Activated CD8-positive, alpha-beta memory T cell treated with anti-CD3 and anti-CD28 coated beads, Interleukin-2, amount 10 ng/mL, durations not matched to agents 7 days and 5 days (primary cell): ENCODE measurements at places on chromosomes 16 and 17.

- H3K4me1 ChIP-seq, result peaks cover 10% of the 10 kb centered on the region
- H3K27ac ChIP-seq, result no peak overlapping the region
- no peak for DNase-seq
These were observed 392.9 kb downstream of the SLC39A11 start for GRCh38 chr17:72699545-72699944.

- peak overlapping the region; percentile 94 for H3K27ac ChIP-seq
- peaks cover 57% of the 10 kb centered on the region for H3K36me3 ChIP-seq
- peaks cover 65% of the 10 kb centered on the region for H3K4me1 ChIP-seq
- DNase-seq, result no peak
- no peaks in the 10 kb centered on the region for H3K27me3 ChIP-seq
- peak overlapping the region; percentile 98 for H3K4me3 ChIP-seq
These were observed 1.5 kb downstream of the TRIM25 start for GRCh38 chr17:56912105-56912999.

GRCh38 chr16:83268169-83268568 is 539.6 kb upstream of the HSBP1 start:
- no peak for DNase-seq
- H3K27me3 ChIP-seq, result no peaks in the 10 kb centered on the region

DNA sequence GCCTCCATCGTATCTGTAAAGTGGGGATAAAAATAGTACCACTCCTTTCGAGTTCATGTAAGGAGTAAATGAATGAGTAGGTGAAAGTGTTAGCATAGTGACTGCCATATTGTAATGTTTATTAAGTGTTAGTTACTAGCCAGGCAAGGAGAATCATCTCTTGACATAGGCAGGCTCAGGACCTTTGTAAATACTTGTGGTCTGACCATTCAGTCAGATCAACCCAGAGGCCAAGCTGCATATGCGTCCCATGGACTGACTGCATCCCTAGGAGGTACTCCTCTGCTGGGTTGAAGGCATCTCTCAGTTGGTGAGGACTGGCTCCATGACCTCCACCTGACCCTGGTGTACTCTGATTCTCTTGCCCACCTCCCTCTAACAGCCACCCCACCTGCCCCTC is 40.5 kb upstream of the CDRT4 start:
- H3K4me3 ChIP-seq, result no peak overlapping the region
- H3K27me3 ChIP-seq, result no peaks in the 10 kb centered on the region
- no peak overlapping the region for H3K27ac ChIP-seq
- H3K4me1 ChIP-seq, result peaks cover under 1% of the 10 kb centered on the region
- no peak for DNase-seq
- peaks cover 14% of the 10 kb centered on the region for H3K36me3 ChIP-seq

GRCh38 chr16:3112881-3113574 is 642 bp downstream of the ZNF205 start:
- peaks cover 19% of the 10 kb centered on the region for H3K27me3 ChIP-seq
- H3K4me3 ChIP-seq, result no peak overlapping the region
- H3K36me3 ChIP-seq, result no peaks in the 10 kb centered on the region
- H3K27ac ChIP-seq, result no peak overlapping the region
- DNase-seq, result no peak

DNA sequence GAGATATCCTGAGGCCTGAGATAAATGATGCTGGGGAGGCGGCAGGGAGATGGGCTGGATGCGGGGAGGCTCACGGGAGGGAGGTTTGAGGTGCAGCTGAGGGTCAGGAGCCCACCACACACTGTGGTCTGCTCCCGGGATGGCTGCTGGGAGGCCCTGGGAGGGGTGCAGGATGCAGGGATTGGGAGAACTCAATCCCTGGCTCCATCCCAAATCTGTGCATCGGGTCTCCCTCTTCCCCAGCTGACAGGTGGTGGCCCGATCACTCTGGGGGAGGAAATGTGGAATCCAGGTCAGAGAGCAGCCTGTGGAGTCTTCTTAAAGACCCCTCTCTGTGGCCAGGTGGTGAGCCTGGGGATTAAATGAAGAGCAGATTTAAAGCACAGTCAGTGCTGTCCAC is 12.0 kb downstream of the PHB1 start:
- no peaks in the 10 kb centered on the region for H3K27me3 ChIP-seq
- H3K36me3 ChIP-seq, result peaks cover 40% of the 10 kb centered on the region
- H3K4me3 ChIP-seq, result no peak overlapping the region
- peak overlapping the region; percentile 70 for H3K27ac ChIP-seq
- DNase-seq, result no peak
- H3K4me1 ChIP-seq, result peaks cover 38% of the 10 kb centered on the region

DNA sequence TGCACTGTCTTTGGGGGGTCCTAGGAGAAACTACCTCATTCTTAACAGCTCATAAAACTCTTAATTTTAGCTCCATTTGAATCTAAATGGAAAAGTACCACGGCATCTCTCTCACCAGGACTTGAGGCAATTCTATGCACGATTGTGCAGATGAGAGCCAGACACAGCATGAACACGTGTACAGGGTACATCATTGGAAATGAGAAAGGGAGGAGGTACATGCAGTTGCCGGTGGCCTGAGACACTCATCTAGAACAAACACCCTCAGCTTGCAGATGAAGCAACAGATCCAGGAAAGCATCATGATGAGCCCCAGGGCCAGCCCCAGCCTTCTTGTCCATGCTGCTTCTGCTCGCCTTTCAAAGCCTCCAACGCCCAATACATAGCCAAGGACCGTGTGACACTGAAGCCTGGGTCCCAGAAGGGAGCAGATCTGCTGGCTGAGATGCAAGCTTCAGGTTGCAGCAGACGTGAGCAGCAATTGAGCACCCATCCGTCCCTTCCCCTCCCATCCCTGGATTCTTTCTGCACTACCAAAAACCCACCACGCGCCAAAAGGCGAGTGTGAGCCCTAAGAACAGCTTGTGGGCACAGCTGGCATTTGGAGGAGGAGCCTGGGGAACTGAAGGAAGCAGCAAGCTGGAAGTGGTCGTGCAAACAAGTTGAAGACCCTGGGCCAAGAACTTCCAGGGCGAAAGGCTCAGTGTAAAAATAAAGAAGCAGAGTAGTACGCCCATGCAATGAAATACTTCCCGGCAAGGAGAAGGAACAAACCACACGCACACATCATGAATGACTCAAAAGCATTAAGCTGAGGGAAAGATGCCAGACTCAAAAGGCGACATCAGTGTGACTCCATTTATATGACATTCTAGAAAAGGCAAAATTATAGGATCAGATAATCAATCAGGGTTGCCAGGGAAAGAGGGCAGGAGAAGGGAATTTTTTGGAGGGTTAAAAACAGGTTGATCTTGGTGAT is 7.3 kb upstream of the RCVRN start:
- no peaks in the 10 kb centered on the region for H3K27me3 ChIP-seq
- no peaks in the 10 kb centered on the region for H3K4me1 ChIP-seq
- H3K36me3 ChIP-seq, result no peaks in the 10 kb centered on the region
- no peak overlapping the region for H3K27ac ChIP-seq

DNA sequence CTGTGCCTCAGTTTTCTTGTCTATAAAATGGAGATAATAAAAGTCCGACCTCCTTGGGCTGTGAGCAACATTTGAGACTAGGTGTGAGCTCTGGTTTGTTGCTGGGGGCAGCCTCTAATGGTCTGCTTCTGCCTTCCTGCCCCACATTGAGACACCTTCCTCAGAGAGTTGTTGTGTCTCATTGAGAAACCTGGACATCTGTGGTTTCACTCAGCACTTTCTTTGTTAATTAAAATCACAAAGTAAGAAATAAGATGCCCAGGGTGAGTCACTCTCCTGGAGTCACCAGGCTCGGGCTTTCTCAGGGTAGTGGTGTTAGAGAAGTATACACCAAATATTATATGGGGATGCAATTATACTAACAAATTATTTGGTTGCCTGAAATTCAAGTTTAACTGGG is 389.2 kb upstream of the SALL1 start:
- H3K27me3 ChIP-seq, result no peaks in the 10 kb centered on the region
- H3K4me1 ChIP-seq, result no peaks in the 10 kb centered on the region
- no peak overlapping the region for H3K4me3 ChIP-seq
- H3K27ac ChIP-seq, result no peak overlapping the region

DNA sequence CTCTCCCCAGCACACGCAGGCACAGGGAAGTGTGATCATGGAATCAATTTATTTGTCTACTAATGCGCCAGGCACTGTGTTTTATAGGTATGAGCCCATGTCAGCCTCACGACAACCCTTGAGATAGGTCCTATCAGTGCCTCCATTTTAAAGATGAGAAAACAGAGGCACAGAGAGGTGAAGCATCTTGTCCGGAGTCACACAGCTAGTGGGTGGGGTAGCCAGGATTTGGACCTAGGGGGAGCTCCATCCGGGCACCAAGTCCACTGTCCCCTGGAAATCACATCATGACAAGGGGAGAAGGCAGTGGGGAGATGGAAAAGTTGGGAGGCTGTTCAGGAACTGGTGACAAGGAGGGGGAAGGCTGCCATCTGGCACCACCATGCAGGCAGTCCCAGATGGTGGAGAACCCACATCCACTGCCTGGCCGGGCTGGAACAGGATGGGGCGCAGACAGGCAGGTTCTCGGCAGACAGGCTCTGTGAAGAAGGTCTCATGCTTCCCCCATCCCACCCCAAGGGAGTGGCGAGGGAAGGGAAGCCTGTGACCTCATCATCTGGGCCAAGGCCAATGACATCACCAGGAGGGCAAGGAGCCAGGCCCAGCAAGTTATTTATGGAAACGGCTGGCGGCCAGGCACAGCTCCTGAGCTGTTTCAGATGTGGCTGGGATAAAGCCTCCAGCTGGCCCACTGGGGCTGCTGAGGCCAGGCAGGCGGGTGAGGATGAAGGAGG is 126.0 kb upstream of the SDK2 start:
- H3K27me3 ChIP-seq, result no peaks in the 10 kb centered on the region
- DNase-seq, result no peak
- no peaks in the 10 kb centered on the region for H3K4me1 ChIP-seq
- no peak overlapping the region for H3K4me3 ChIP-seq
- H3K27ac ChIP-seq, result no peak overlapping the region

DNA sequence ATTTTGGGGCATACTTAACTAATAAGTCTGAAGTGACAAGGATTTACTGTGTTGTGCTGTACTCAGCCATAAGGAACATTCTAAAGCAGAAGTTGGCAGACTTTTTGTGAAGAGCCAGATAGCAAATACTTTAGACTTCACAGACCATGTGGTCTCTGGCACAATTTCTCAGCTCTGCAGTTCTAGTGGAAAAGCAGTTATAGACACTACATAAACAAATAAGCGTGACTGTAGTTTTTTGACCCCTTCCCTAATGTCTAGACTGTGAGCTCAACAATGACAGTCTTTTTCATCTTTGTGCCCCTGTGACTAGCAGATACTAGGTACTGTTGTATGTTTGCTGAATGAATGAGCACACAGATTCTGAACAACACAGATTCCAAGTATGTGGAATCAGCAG is 4.9 kb downstream of the RPAIN start:
- H3K36me3 ChIP-seq, result peaks cover 48% of the 10 kb centered on the region
- peaks cover 26% of the 10 kb centered on the region for H3K4me1 ChIP-seq
- H3K4me3 ChIP-seq, result no peak overlapping the region
- H3K27me3 ChIP-seq, result no peaks in the 10 kb centered on the region
- no peak for DNase-seq

DNA sequence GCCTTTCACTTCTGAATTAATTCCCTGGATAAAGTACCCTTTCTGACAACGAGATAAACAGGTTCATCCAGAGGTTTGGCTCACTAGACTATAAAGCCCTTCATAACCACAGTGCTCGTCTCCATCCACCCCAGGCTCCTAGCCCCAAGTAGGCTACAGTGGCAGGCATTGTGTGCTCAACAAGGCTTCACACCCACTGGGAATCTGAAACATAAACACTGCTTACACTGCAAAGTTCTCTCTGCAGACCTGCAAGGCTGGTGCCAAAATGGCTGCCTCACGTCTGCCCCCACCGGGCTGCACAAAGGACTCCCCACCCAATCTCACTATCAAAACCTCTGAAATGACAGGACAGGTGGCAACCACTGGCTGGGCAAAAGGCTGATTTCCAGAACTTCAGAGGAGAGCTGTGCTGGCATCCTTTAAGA is 5.1 kb upstream of the HLF start:
- H3K4me3 ChIP-seq, result no peak overlapping the region
- no peaks in the 10 kb centered on the region for H3K36me3 ChIP-seq
- no peak overlapping the region for H3K27ac ChIP-seq

DNA sequence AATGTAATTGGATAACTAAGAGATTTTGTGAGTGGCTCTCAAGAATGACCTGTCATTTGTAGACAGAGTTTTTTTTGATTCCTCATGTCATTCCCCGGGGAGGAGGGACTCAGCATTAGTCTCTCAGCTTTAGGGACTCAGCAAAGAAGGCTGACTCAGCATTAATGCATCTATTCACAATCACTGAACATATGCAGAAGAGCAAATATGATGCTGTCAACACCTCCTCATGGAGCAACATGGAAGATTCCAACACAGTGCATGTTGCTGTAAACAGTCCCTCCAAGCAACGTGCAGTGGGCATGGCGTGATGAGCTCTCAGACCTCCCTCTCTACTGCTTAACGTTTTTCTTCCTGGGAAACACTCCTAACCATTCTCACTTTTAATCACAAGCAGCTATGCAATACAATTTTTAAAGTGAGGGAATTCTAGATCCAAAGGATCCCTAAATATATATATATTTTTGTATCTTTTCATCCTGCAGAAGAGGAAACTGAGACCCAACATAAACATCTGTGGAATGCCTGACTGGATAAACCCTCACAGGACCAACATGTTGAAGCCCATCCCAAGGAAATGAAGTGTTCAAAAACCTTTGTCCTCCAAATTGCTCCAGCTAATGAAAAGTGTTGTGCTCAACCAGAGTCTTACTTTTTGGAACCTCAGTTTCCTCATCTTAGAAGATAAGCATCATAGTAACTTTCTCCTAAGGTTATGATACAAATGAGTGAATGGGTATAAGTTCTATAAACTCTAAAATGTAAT is 38.9 kb downstream of the TMEM100 start:
- no peak overlapping the region for H3K4me3 ChIP-seq
- no peak for DNase-seq
- H3K36me3 ChIP-seq, result no peaks in the 10 kb centered on the region
- H3K4me1 ChIP-seq, result no peaks in the 10 kb centered on the region

DNA sequence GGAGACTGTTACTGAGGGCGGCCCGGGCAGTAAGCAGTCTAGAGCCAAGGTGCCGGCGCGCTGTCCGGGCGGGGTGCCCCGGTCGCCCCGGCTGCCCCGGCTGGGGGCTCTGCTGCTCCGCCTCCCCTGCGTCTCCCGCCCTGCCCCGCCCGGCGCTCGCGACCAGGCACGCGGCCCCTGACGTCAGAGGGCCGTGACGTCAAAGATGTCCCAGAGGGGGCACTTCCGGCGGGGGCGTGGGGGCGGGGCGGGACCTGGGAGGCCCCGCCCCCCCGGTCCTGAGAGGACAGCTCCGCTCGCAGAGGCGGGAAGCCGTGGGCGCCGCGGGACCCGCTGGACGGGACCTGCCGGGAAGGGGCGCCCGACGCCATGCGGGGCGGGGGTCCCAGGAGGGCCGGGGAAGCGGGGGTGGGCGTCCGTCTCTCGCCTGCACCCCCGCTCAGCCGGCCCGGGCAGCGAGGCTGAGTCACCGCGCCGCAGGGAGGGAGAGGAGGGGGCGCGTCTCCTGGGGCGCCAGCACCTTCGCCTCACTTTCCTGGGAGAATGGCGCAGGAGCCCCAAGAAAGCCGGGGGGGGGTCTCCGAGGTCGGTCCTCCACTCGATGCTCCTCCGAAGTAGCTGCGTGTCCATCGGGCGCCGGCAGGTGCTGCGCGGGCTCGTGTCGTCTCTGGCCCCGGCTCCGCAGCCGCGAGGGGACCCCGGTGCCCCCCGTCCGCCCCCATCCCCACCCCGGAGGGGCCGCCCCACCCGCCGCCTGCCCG is 4.4 kb upstream of the HIC1 start:
- H3K36me3 ChIP-seq, result no peaks in the 10 kb centered on the region
- no peak overlapping the region for H3K4me3 ChIP-seq
- H3K27me3 ChIP-seq, result peaks cover 13% of the 10 kb centered on the region
- H3K27ac ChIP-seq, result no peak overlapping the region

- H3K27ac ChIP-seq, result peak overlapping the region; percentile 96
- peaks cover 45% of the 10 kb centered on the region for H3K4me1 ChIP-seq
- H3K36me3 ChIP-seq, result peaks cover 7% of the 10 kb centered on the region
- DNase-seq, result peak; percentile 81
- peak overlapping the region; percentile 71 for H3K4me3 ChIP-seq
- peaks cover 4% of the 10 kb centered on the region for H3K27me3 ChIP-seq
These were observed 720 bp upstream of the ZPBP2 start for GRCh38 chr17:39867084-39867879.
